ENCODE measurements at places on chromosomes 6 and 20. TPM values are rescaled to one million over a fixed set of nuclear protein-coding genes. Genes with fewer than 3 reads are reported as not detected.

DNA sequence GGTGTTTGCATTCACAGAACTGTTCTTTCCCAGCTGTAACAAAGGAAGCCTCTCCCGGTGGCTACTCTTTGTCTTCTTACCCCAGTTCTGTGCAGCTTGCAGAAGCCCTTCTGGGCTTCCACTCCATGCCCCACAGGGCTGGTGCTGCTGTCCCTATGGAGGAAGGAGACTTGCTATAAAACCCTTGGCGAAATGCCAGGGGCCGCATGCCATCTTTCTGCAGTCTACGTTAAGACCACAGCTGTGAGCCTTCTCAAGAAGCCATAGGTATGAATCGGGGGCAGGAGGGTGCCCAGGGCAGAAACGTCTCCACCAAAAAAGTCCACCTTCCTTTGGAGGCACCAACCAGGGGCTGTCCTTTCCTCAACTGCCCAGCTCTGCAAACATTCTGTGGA lies 60.7 kb downstream of the PRND start:
- DNase-seq: no peak

DNA sequence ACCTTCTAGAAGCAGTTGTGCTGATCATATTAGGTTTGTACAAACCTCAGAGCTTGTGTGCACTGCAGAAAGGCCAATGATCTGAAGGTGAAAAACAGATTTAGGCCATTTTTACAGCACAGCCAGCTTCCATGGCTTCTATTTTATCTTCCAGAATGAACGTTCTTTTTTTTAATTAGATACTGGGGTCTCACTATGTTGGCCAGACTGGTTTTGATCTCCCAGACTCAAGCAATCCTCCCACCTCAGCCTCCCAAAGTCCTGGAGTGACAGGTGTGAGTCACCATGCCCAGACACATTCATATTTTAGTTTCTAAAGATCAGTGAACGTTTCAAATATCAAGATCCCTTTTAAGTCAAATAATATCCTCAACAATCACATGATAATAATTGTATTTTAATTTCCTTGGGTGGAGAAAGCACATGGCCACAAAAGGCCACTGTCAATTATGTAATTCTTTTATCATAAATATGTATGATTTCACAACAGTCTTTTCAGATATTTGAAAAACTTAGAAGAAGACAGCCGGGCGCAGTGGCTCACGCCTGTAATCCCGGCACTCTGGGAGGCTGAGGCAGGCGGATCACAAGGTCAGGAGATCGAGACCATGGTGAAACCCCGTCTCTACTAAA lies 326.7 kb upstream of the JARID2 start:
- no peak for DNase-seq

DNA sequence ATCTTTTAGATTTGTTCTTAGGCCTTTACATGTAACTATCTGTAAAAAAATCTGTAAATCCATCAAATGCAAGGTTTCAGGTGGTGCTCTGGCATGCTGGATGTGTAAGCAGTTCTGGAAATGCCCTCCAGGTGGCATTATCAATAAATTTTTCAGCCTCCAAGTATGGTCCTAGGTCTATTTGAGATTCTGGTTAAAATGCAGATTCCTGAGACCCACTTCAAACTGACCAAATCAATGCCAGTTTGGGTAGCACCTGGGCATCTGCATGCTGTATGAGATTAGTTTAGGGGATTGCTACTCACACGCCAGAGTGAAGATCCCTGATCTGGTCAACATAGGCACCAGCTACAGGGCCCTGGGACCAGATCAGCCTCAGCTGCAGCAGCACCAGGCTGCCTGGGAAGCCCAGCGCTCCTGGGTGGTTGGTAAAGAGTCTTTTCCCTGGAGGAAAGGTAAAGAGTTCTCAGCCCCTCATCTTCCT lies 507.3 kb upstream of the CITED2 start:
- DNase-seq: no peak

- no peak for DNase-seq
Measured at GRCh38 chr6:41758641-41759035, 11.4 kb upstream of the PGC start.

DNA sequence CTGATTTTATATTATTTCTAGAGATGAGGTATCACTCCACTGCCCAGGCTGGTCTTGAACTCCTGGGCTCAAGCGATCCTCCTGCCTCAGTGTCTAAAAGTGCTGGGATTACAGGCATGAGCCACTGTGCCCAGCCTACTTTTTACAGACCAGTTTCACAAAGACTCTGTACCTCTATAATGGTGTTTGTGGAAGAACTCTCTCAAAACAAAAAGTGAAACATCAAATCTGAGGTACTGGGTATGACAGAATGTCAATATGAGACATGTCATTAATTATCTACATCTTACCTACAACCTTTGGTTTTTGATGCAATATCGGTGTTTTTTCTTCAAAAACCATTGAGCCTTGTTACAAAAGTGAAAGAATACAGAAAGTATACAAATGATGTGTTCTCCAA lies 49.4 kb upstream of the MCM9 start:
- no peak for DNase-seq

- DNase-seq: no peak
Measured at GRCh38 chr6:25944688-25945574, 14.4 kb upstream of the SLC17A2 start.

GRCh38 chr6:112215488-112216284 lies 38.7 kb downstream of the LAMA4 start:
- no peak for DNase-seq

- no peak for DNase-seq
Measured at GRCh38 chr6:24257282-24257681, 100.6 kb downstream of the DCDC2 start.

DNA sequence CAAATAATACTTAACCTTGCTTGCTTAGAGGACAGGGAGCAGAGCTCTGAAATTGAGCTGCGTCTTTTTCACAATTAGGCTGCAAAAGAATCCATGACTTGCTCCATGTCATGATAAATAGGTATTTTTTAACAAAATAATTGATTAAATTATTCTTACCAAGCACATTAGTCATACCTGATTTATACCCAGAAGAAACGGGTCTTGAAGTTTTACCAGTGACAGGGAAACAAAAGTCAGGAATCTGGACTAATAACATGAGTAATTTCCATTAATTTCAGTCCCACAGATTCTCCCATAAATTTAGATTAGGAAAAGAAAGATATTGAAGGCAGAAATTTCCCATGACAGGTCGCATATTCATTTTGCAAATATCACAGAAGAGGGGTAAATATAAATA lies 85.0 kb upstream of the BMP5 start:
- no peak for DNase-seq

DNA sequence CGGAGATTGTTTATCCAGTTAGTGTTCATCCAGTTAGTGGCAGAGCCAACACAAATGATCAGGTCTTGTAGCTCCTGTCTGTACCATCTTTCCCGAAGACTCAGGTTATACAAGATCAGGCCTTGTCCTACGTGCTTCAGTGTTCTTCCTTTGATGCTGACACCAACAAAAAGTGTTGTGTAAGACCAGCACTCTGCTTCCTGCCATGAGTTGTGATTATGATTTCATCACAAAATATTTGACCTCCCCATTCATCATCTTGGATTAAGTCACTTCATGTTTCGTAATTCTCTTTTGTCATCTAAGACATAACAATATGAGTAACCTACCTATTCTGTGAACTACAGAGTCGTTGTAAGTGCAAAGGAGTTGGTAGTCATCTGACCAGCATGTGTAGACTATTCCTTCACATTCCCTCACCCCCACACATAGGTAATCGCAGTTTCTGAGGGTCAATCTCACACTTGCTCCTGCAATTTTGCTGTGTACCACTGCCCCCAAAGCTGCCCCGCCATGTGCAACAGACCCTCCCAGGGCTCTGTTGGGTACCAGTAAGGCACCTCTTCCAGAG lies 135.6 kb upstream of the SLC22A23 start:
- no peak for DNase-seq

The PLCB1 gene
- total RNA-seq: 147 TPM

The PCSK2 gene
- 1.5 TPM for total RNA-seq

The TUBB2B gene
- total RNA-seq: 55.6 TPM

The OR2W1 gene
- not detected for total RNA-seq
